Stimulated activated naive CD8-positive, alpha-beta T cell treated with anti-CD3 and anti-CD28 coated beads, Interleukin-15, amount 100 ng/mL, for 72 hours (primary cell): ENCODE measurements at places on chromosomes 6 and 20.

DNA sequence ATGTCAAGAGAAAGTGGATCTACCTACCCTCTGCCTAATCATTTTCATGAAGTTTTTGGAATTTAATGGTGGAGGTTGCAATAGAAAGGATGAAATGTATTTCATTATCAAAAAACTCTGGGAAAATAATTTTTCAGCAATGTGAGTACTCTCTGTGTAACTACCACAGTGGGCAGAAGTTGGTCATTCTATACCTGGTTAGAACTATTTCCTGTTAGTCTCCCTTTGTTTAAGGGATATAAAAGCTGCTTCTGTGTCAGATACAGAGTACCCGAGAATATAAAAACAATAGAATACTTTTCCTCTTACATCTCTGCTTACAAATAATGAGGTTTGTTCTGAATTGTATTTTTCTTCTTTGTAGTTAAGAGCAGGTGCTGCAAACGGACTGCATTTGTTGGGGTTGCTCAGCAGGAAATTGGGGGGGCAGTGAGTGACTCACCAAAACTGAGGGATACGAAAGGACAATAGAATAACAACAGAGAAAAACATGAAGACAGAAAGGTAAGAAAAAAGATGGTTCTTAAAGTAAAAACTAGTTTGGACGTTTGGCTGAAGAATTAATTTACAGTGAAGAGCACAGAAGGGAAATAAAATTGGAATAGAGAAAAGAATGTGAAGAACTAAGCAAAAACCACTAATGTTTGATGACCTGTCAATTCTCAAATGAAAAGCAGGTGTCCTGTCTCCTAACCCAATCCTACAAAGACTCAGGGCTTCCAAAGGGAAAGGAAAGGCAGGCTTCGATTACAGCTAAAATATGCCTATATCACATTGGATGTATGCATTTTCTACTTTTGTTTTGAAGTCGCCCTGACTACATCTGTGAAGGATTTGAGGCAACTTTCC is 703.1 kb downstream of the RFPL4B start:
- DNase-seq, result no peak

DNA sequence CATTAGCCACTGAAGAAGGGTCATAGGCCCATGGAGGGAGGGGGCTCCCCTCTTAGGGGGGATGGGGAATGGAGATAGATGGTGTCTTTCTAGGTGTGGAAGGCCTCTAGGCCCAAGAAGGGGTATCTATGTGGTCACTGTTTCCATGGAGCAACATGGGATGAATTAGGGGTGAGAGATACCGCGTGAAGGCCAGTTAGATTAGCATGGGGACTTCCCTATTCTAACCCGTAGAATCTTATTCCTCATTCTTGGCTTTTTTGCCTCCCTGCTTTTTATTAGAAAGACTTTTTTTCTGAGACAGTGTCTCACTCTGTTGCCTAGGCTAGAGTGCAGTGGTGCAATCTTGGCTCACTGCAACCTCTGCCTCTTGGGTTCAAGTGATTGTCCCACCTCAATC is 3.2 kb downstream of the RAB44 start:
- DNase-seq, result no peak

DNA sequence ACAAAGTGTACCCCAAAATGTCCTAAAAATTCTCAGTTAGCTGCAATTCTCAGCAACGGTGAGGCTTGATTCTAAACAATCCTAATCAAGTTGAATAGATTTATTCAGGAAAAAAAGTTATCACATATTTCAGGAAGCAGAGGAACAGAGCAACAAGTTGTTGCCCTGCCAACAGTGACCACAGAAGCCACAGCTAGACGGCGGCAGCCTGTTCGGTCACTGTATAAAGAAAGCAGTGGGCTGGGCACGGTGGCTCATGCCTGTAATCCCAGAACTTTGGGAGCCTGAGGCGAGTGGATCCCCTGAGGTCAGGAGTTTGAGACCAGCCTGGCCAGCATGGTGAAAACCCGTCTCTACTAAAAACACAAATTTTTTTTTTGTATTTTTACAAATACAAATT is 171.2 kb upstream of the BMP5 start:
- no peak for DNase-seq

GRCh38 chr20:34713194-34713943 is 9.2 kb downstream of the TP53INP2 start:
- no peak for DNase-seq

DNA sequence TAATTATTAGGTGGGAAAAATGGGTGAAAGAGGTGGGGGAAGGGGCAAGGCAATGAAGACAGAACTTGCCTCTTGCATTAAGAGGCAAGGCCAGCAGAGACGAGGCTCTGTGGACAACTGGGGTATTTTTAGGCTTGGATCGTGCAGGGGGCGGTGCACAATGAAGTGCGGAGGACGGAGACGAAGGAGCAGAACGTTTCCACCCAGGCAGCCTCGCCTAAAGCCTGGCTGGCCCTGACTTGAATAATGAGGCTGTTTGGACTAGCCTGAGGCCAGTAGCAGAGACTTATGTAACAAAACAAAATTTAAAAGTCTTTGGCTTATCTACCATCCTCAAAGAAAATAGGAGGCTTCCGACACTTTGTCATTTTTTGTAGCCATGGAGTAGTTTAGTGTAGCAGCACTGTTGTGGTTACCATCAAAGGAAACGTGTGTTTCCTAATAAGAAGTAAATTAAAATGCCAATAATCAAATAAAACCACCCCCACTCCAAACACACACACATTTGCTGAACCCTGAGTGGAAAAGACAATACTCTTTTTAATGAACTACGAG is 370.0 kb upstream of the CNR1 start:
- DNase-seq, result no peak

DNA sequence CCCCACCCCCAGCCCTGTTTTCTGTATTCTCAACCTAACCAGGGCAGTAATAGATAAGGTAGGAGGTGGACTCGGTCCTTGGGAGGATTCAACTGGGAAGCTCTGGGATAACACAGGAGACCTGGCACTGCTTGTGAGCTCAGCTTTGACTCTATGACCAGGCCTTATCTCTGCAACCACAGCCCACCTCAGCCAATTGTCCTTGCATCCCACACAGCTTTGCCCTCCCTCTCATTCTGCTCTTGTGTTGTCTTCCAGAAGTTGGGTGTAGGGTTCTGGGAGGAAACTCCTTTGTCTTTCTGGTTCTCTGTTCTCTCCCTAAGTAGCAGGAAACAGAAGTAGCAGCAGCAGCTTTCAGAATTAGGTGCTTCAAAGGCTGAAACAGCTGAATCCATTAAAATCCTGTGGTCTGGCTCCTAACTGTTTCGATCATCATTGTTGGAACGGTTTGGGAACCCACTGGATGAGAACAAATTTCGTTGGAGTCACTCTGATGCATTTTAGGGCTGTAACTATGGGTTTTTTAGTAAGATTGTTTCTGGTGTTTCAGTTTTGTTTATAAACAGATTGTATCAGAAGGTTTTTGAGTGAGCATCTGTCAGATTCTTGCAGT is 32.4 kb upstream of the SNX9 start:
- DNase-seq, result no peak

GRCh38 chr6:158512809-158513208 is 47.1 kb upstream of the TMEM181 start:
- DNase-seq, result no peak

GRCh38 chr20:2902291-2902690 is 29.0 kb downstream of the PTPRA start:
- no peak for DNase-seq

- DNase-seq, result no peak
Observed at GRCh38 chr6:73631849-73632248, 21.9 kb downstream of the SLC17A5 start.

GRCh38 chr6:137734005-137734874 is 132.8 kb upstream of the TNFAIP3 start:
- DNase-seq, result no peak

DNA sequence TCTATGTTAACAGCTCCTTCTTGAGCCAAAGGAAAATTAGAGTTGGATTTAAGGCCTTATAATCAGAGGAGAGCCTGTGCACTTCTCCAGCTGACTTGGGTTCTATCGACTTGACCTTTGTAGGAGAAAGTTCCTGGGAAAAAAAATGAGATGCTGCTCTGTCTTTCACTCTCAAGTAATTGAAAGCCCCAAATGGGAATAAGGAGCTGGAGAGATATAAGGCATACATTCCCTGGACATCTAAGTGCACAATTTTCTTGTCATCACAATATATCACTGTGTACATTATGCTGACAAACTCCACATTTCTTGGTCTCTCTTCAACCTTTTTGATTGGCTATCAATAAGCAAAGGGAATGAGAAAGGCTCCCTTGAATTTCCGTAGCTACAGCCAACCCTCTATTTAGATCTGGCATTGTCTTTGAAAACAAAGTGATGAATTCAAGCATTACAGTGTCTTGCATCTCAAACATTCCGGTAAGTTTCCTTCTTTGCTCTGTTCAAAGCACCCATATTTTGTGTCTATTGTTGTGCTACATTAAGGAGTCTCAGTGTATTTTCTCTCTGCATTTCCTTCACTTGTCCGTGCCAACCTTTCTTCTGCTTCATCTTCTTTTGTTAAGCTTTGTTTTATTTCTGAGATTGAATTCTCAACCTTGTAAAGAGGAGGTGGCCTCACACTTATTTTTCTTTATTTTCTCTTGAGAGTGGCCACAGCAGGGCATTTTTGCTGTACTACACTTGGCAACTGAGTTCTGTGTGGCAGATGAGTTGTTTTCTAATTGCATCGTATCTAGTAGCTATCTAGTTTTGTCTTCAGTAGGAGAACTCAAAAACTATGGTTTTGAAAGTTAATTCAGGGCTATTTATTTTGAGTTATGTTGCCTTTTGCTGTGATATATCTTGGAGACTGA is 450.3 kb upstream of the MAN1A1 start:
- DNase-seq, result no peak

- no peak for DNase-seq
Observed at GRCh38 chr6:118326712-118327111, 221.4 kb upstream of the PLN start.

DNA sequence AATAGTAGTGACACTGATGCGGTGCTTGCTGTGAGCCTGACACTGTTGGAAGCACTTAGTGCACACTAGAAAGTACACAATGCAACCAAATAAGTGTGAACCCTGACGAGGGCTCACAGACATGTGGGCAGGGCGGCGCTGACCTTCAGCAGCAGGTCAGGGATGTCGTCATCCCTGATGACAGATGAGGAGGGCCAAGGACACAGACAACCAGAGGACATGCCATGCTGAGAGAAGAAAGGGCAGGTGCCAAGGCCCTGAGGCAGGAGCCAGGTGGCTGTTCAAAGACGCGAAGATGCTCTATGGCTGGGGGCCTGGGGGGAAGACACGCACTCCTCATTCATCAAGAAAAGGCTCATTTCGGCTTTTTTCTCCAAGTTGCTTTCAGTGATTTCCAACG is 176.4 kb upstream of the CST7 start:
- DNase-seq, result no peak

DNA sequence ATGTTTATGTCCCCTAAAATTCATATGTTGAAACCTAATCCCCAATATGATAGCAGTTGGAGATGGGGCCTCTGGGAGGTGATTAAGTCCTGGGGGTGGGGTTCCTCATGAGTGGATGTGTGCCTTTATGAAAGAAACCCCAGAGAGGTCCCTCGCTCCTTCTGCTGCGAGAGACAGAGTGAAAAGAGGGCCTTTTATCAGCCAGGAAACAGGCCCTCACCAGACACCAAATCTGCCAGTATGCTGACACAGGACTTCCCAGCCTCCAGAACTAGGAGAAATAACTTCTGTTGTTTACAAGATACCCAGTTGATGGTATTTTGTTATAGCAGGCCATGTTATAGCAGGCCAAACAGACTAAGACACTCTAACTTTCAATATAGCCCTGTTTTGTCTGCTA is 100.9 kb upstream of the NFATC2 start:
- DNase-seq, result no peak

- DNase-seq, result no peak
Observed at GRCh38 chr6:158409451-158409850, 97.2 kb downstream of the TULP4 start.

DNA sequence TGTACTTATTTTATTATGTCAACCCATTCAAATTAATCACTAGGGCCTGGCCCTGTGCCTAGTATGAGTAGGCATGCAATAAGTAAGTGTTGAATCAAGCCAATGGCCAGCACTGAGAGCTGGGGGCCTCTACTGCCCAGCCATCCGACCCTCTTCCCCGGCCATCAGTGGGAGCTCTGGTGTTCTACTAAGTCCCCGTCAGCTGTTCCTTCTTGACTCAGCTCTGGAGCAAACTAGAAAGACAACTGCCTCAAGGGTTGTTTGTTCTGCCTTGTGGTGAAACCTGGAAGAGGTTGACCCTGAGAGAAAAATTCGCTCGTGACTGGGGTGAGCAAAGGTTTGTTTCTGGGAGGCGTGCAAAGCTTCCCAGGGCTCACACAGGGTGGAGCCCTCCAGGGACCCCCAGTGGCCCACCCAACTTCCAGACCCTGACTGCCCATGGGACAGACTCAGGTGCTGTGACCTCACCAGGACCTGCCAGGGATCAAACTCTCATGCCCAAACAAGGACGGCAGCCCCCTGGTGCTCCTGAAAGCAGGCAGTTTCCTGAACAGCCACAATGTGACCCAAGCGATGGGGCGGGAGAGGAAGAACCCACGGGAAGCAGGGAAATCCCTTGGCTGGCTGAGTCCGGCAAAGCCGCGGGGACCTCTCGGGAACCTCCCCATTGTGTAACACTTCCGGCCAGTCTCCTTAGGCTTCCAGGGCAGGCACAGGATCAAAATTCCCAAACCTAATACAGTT is 50.4 kb downstream of the BANF2 start:
- DNase-seq, result no peak

- no peak for DNase-seq
Observed at GRCh38 chr6:72624557-72625160, 2.8 kb downstream of the KCNQ5 start.

DNA sequence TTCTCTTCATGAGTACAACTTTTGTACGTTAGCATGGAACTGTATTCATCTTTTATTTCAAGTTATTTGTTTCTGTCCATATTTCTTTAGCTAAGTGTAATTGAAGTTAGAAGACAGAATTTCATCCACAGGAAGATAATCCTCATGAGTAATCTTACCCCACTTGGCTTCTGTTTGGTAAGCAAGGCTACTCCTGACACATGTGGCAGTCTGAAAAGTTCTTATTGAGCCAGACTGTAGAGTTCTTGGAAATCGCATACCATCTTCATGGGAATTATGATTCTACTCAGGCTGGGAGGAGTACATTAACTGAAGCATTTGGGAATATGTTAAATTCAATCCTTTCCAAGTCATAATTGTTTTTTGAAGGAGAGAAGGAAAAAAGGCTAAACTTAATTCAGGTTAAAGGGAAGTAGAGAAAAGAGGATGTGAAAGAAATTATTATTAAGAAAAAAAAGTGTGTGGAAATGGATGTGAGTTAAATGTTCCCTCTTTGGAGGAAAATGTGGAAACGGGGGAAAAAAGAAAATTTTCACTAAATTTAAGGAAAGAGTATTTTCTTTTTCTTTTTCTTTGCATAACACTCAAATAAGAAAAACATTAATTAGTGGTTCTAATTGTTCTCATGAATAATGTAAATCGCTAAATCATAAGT is 41.5 kb upstream of the TENT5A start:
- no peak for DNase-seq

GRCh38 chr6:129890164-129890563 is 29.0 kb upstream of the TMEM244 start:
- no peak for DNase-seq
